ENCODE measurements at places on chromosomes 6 and 20.

GRCh38 chr6:166492092-166492741 lies 94.3 kb downstream of the RAMACL start:
- DNase-seq, result no peak

DNA sequence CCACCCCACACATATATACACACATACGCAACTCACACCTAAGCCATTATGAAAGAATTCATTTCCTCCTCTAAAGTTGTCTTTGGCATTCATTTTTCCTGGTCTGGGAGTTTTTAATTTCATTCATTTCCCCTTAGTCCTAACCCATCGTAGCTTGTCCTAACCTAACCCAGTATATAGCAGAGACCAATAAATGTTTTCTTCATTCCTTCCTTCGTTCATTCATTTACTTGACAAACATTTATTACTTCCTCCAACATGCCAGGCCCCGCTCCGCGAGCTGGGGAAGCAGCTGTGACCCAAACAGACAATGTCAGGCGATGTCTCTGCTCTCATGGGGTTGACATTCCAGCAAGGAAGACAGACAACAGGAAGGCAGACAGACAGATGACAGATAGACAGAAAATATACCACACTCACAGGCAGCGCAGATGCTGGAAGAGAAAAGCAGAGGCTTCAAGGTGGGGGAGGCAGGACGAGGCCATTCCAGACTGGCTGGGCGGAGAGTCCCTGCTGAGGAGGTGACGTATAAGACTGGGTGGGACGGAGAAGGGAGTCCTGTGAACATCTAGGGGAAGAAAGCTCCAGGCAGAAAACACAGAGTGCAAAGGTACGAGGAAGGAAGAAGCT lies 33.7 kb upstream of the SIRPA start:
- DNase-seq, result no peak

- DNase-seq, result no peak
Measured at GRCh38 chr20:16167423-16168130, 405.7 kb downstream of the KIF16B start.

DNA sequence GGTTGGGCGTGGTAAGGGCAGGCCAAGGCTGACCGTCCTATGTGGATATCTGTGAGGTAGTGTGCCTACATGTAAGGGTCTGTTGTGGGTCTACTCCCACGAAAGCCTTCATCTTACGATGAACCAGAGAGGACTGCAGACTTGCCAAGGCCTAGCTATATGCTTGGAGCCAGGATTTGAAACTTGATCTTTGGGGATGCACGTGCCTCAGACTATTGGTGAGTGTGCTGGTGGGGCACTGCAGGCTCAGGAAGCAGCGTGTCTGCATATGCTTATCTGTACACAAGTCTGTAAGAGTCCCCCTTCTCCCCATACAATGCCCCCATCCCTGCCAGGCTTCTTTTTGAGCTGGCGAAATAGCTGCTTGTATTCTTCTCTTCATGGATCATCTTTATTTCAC lies 17.9 kb downstream of the PLCG1 start:
- no peak for DNase-seq

DNA sequence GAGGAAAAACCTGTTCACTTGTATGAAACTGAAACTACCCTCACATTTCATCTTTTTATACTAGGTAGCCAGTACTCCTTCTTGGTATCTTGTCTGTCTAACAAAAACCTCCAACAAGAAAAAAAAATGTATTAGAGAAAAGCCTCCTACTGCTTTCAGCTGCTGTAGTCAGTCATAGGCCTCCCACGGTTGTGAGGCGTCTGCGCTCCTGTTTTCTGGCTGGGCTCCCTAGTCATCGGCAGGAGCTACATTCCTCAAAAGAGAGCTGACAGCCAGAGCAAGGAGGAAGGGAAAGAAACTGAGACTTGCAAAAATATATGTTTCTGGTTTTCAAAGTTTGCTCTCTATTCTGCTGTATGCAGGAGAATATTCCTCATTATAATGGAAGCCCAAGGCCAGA lies 517.0 kb downstream of the LMBRD1 start:
- DNase-seq, result no peak

DNA sequence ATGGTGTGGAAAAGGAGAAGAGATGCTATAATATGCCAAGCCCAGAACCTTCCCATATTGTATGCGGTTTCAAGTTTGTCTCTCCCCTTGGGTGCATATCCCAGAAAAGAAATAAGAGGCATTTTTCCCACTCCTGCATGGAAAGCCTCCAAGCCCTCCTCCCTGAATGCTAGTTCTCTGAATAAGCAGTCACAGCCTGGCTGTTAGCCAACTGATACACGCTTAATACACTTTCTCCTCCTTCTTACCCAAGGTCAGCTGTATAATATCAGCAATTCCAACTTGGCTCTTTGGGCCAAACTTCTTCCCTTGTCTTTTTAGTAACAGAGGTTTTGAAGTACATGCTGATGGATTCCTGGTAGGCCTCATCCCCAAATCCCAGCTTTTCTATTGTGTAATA lies 440.1 kb downstream of the EPHA7 start:
- DNase-seq, result no peak

DNA sequence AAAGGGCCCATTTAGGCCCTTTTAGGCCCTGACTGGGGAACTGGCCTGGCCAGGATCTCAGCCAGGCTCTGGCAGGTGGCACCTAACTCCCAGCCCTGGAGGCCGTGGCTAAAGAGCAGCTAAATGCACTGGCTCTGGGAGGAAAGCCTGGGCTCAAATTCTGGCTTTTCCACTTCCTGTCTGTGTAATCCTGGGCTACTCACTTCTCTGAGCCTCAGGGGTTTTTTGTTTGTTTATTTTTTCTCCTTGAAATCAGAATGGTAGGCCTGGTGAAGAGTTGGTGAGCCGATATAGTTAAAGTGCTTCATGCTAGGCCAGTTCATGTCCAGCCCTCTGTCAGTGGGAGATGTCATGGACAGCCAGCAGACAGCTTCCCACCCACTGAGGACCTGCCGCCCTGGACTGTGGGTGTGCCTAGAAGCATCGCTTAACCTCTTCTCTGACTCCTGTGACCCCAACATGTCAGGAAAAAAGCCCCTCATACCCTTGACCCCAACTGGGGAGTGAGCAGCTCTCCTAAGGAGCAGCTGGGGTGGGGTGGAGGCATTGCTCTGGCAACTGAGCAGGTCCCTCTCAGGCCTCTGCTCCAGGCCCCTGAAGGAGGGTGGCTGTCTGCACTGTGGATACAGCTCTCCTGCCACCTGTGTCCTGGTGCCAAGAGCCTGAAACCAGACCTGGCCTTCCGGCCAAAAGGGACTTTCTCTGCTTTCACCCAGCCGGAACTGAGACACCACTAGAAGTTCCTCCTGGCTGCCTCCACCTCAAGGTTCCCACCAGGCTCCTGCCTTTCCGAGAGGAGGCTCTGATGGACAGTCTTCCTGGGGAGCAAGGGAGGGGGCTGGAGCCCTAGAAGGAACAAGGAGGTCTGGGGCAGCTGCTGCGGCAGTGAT lies 57.2 kb upstream of the MYL9 start:
- no peak for DNase-seq

DNA sequence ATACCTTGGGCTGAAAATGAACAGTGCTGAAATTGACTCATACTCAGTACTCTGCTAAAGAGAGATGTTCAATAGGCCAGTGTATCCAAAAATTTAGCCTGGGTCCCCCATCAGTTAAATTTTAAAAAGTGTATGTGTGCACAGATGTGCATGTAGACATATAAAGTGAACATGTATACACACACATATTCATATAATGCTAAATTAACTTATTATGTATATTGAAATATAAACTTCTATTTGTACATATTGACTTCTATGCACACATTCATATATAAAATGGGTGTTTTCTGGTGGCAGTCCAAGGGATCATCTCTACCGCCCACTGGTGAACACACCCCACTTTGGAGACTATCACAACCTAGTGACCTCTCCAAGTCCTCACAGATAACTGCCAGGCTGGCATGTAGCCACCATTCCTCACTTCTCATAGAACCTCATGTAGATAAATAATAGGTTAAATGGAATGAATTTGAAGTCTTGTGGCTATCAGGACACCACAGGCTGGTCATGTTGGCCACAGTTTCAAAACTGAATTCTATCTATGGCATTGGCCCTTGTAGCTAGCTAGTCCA lies 8.8 kb downstream of the SLC22A16 start:
- no peak for DNase-seq

DNA sequence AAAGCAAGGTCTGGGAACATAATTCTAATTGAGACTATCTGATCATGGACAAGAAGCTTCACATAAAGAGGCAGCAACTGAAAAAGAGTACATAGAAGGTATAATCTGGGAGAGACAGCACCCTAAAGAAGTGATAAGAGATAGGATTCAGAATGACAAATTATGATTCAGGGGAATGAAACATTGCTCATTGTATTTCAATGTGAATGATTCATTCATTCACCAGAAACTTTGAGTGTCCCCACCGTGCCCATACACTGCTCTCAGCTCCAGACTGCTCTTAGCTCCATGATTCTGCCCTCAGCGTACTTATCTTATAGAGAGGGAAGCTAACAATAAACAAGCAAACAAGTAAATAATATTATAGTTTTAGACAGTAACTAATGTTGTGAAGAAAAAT lies 329.3 kb upstream of the IRAK1BP1 start:
- DNase-seq, result no peak

DNA sequence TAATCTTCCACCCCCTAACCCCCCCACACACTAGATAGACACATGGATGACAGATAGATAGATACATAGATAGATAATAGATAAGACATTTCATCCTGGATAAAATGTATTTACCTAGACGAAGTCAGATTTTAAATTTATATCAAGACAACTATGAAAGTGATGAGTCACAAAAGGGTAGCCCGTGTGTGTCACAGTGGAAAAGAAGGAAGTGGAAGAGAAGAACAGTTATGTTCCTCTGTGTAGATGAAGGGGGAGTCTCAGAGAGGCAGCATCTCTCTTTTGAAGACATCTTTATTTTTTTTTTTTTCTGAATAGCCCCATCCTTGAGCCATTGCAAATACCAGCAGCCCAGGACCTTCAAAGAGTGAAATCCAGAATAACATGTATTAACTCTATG lies 121.7 kb upstream of the VGLL2 start:
- no peak for DNase-seq

- no peak for DNase-seq
Measured at GRCh38 chr6:144824018-144824417, 538.9 kb downstream of the UTRN start.

GRCh38 chr6:87722540-87723169 lies 20.6 kb upstream of the AKIRIN2 start:
- DNase-seq, result no peak

GRCh38 chr6:117840541-117840983 lies 66.5 kb upstream of the SLC35F1 start:
- DNase-seq, result peak; percentile 82

GRCh38 chr6:39451831-39452230 lies 129.3 kb upstream of the KCNK16 start:
- no peak for DNase-seq

GRCh38 chr6:166488076-166488685 lies 98.3 kb downstream of the RAMACL start:
- no peak for DNase-seq

DNA sequence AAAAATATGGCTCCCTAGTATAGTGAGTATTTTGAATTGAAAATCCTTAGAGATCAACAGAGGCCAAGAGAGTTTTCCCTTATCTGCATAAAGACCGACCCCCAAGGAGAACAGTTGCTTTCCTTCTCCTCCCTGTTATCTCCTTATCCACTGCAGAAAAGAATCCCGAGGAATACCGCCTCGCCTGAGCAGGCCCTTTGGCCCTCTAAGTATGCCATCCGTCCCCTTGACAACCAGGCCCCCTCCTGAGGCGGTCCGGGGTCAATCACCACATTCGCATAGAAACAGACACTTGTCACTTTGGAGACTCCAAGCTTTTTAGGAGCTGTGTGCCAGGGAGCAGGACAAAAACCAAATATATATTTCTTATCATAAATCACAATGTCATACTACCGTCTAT lies 15.9 kb upstream of the GGTLC1 start:
- no peak for DNase-seq

All from NCI-H526 (cell line).